ENCODE measurements at places on chromosomes 5 and 9.

GRCh38 chr5:139960723-139961383, 82.2 kb downstream of the NRG2 start:
- no peak for DNase-seq

DNA sequence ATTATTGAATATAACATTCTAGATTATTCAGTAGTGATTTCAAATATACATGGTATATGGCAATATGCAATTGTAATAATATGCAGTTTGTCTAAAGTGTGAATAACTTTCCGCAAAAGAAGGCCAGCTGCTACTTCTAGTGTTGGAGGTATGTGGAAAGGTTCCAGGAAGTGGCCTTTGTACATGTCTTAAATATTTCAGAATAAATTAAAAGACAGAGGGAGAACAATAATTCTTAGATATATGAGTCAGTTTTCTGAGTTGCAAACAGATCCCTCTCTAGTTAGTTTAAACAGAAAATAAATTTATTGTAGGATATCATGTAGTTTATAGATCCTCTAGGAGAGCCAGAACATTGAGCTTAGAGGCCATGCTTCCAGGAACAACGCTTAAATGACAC, 210.8 kb upstream of the ELL2 start:
- DNase-seq: no peak

GRCh38 chr9:134231330-134231745, 67.0 kb upstream of the RNU6ATAC start:
- no peak for DNase-seq

DNA sequence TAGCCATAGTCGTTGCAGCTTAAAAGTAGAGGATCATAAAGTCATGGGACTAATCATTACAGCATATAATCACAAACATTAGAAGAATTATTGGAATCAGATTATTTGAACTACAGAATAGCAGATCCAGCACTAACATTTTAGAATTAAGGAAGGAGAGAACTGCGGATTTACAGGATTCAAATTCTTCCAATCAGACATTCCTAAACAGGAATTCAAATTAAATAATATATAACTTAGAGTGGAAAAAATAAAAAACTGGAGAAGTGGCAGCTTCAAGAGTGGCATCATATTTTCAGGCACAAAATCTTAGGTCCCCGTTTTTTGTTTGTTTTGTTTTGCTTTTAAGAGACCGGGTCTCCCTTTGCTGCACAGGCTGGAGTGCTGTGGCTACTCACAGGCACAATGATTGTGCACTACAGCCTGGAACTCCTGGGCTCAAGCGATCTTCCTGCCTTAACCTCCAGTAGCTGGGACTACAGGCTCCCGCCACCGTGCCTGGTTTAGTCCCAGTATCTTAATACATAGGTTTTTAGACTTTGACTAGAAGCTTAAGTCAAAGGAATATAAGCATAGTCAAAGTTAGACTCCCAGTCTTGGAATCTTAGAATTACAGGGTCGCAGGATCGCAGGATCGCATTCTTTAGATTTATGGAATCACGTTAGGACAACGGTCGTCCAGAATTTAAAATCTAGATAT, 2.1 kb upstream of the FOXE1 start:
- no peak for DNase-seq

- no peak for DNase-seq
Measured at GRCh38 chr5:133201310-133201709, 149.5 kb downstream of the HSPA4 start.

GRCh38 chr5:135323701-135324132, 75.3 kb downstream of the MACROH2A1 start:
- no peak for DNase-seq

- DNase-seq: no peak
Measured at GRCh38 chr9:136229096-136230065, 16.2 kb downstream of the QSOX2 start.

DNA sequence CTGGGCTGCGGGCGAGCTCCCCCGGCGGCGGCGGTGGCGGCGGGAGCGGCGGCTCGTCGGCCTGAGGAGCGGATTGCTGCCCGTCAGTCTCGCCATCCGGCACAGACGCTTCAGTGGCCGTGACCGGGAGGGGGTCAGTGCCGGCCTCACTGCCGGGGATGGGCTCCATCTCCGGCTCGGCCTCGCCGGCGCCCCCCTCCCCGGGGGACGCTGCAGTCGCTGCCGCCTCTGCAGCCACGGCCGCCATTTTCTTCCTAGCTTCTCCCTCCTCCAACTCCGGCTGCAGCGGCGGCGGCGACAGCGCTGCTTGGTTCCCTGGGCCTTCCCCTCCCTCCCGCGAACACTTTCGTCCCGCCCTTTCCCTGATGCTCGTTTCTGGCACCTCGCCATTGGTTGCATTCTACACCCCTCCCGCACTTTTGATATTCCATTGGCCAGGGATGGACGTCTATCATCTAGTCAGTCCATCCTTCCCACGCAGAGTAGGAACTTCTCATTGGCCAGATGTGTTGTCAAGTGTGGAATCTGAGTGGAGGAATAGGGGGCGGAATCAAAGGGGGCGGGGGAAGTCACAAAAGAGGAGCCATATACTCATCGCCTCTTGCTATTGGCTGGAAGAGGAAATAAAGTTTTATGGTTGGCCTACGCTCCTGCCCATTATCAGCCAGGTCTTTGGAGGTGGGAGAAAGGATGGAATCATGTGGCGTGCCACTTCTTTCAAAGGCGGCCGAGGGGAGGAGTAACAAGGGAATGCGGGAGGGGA, at the start of gene PWWP2A:
TSS of gene PWWP2A (minus strand) at position 309 of the 763 bp plus-strand sequence. CDS start at position 247, 62 bp downstream.
- DNase-seq: peak; percentile 94

GRCh38 chr5:17118631-17119030, 98.8 kb upstream of the BASP1 start:
- DNase-seq: no peak

DNA sequence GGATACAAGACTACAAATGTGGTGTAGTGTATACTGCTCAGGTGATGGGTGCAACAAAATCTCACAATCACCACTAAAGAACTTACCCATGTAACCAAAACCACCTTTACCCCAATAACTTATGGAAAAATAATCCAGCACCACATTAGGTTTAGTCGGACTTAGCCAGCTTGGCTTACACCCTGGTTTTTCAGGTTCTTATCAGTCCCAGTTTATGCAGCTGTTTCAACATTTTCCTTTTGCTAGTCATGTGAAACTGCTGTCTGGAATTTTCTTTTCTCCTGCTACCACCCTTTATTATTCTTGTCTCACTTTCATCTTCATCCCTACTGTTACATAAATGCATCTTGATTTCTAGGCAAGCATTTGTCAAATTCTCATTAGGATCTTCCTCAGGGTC, 51.5 kb downstream of the STK32A start:
- no peak for DNase-seq

- no peak for DNase-seq
Measured at GRCh38 chr5:55902696-55903095, 51.5 kb downstream of the IL31RA start.

DNA sequence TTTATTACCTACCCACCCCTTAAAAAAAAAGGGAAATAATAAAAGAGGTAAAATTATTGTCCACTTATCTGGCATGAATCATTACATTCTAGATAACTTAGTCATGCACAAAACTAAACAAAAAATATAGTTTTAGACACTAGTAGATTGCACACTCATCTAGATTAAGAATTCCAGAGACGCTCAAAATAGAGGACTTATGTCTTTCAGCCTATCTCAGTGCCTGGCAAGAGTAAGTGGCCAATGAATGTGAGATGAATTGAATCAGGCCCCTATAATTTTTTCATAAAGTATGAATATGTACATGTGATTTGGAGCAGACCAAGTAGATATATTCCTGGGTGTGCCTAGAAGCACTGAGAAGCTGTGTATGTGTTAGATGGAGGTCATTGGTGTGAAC, 2.0 kb upstream of the RXFP3 start:
- DNase-seq: no peak

- no peak for DNase-seq
Measured at GRCh38 chr9:16450043-16450442, 420.4 kb downstream of the BNC2 start.

- no peak for DNase-seq
Measured at GRCh38 chr5:55437452-55437851, 97.3 kb downstream of the PLPP1 start.

- no peak for DNase-seq
Measured at GRCh38 chr5:108703313-108703712, 44.4 kb upstream of the FER start.

GRCh38 chr5:81506378-81506777, 112.4 kb upstream of the ACOT12 start:
- DNase-seq: no peak

DNA sequence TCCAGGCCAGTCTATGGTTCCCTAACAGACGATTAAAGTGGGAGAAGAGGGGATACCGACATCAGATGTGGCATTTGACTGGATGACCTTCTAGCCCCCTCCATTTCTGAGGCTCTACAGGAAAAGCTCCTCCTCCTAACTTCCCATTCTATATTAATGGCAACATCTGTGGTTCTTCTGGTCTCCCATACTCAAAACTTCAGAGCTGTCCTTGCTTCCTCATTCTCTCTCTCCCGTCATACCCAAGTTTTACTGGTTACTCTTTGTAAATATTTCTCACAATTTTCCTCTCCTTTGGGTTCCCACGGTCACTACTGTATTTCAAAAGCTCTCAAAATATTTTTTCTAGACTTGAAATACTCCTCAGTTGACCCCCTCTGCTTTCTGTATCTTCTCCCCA, 36.0 kb upstream of the IL7R start:
- DNase-seq: no peak

DNA sequence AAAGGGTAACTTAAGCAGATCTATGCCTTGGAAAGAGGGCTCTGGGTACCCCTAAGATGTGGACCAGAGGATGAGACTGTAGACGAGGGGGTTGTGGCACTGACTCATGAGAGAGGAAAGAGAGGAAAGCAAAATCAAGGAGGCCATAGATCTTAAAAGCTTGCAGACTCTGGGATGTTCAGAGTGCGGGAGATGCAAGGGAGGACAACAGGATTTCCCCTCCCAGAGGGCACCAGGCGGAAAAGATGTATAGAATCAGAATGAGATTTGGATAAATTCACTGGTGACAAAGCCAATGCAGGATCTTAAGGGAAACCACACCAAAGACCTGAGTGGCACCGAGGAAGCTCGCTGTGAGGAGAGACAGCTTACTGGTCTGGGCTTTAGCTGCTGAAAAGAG, 27.1 kb downstream of the HRH2 start:
- DNase-seq: no peak

GRCh38 chr9:20740304-20740703, 56.2 kb downstream of the FOCAD start:
- DNase-seq: no peak

DNA sequence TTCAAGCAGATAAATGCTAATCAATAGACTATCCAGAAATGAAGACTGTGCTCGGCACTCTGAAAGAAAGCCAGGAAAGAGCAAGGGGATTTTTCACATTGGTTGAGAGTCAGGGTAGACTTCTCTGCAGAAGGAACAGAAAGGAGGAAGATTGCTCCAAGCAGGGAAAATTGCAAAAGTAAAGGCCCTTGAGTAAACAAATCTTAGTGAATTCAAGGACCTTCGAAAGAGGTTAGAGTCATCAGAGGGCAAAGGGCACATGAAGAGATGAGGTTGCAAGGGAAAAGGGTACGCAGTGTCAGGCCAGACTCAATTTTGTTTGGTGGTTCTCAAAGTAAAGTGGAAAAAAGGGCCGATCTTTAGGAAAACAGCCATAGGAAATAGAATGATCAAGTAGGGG, 157.6 kb upstream of the RAI14 start:
- DNase-seq: no peak

- no peak for DNase-seq
Measured at GRCh38 chr5:72210888-72211678, 103.8 kb downstream of the MAP1B start.

DNA sequence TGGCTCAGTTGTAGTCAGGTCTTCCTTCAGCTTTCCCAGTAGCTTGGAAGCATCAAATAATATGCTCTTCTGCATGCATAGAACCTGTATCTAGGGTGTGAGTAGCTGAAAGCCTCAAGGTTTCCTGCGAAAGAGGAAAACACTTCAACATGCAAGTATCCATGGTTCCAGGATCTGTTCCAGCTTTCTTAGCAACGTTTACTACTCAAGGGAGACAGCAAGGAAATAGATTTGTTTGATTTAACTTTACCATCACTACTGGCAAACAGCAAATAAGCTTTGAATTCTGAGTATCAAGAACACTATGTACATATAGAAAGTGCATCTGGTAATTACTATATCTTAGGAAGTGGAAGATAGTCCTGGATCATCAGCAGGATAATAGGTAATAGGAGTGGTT, 341.0 kb downstream of the PRR16 start:
- no peak for DNase-seq

- no peak for DNase-seq
Measured at GRCh38 chr5:34016222-34016621, 8.4 kb upstream of the AMACR start.

GRCh38 chr5:140967226-140967893, 1.1 kb downstream of the PCDHAC2 start:
- DNase-seq: no peak

DNA sequence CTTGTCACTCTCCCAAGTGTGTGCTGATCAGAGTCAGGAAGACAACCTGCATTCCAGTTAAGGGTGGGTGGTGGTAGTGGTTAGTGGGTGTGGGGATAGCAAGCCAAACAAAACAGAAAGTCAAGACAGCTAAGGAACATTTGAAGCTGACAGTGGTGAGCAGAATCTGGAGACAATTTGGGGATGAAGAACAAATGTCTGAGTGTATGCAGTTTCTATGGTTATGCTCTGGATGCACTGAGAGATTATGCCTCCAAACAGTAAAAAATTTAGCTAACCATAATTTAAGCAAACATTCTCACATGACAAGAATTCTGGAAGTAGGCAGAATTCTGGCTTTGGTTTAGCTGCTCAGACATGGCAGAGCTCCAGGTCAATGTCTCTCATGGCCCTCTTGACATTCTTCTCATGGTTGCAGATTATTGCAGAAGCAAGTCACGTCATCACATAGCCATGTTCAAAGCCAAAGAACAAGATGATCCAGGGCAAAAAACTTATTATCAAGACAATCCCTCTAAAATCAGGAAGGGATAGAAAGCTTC, 148.7 kb downstream of the LURAP1L start:
- DNase-seq: no peak

DNA sequence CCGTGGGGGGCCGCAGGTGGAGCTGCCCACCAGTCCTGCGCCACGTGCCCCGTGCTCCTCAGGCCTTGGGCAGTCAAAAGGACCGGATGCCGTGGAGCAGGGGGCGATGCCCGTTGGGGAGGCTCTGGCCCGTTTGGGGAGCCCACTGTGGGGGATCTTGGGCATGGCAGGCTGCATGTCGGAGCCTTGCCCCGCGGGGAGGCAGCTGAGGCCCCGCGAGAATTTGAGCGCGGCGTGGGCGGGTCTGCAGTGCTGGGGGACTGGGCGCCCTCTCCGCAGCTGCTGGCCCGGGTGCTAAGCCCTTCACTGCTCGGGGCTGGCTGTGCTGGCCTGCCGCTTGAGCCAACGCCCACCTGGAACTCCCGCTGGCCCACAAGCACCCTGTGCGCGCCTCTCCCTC, 445.6 kb upstream of the EDIL3 start:
- no peak for DNase-seq

DNA sequence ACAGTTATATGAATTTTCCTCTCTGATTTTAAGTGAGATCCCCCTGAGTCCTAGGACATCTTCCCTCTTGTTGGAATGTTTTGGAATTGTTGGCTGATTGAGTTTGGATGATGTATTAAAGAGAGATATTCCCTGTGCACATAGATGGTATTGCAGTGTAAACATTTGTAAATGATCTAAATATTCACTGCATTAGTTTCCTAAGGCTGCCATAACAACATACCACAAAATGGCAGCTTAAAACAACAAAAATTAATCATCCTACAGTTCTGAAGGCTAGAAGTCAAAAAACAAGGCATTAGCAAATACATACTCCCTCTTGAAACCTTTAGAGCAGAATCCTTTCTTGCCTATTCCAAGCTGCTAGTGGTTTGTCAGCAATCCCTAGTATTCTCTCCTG, 38.0 kb upstream of the MROH2B start:
- DNase-seq: no peak

- no peak for DNase-seq
Measured at GRCh38 chr9:4226331-4227250, 73.3 kb downstream of the GLIS3 start.
